ENCODE measurements at places on chromosomes 6 and 20.

DNA sequence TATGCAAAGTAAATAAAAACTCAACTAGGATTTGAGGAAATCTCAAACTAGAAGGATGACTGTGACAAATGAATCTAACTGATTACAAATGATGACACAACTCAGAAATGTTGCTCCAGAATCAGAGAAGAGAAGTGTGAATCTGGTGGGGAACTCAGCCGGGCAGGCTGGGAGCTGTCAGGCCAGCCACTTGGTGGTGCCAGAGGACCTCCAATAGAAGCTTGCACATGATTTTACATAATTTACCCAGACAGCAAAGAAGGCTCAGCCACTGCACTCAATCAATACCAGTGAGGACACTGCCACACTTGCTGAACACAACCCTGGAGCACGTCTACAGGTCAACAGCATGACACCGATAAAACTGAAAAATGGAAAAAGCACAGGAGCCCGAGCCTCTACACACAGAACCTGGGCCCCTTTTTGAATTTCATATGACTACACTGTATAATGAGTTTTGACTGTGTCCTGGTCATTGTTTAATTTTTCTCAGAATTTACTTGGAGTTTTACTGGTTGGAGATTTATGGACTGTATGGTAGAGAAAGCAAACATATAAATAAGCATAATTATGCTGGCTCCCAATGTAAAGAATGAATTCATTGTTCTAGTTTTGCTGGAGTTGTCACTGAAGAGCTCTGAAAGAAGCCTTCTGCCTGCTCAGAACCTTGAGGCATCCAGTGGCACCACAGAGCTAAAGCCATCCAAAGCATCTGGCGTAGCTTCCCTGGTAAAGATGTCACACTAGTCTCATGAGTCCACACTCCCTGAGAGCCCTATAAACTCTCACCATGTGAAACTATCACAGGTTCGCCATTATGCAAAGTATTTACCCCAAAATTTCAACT is 296.5 kb downstream of the THBS2 start:
- DNase-seq = peak; percentile 71

DNA sequence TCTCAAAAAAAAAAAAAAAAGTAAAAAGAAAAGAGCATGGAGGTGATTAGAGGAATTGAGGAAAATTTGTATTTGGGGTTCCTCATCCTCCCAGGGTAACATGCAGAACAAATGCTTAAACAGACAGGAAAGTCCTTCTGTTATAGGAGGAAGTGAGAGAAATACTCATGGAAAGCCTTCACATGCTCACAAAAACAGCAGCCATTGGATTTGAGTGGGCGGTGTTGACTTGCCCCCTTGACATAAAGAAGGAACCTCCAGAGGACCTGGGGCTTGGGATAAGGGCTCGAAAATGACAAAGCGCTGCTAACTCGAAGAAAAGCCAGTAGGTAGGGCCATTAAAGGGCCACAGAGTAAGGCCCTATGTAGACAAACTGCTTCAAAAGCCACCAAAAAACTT is 17.5 kb upstream of the SAMHD1 start:
- DNase-seq = no peak

DNA sequence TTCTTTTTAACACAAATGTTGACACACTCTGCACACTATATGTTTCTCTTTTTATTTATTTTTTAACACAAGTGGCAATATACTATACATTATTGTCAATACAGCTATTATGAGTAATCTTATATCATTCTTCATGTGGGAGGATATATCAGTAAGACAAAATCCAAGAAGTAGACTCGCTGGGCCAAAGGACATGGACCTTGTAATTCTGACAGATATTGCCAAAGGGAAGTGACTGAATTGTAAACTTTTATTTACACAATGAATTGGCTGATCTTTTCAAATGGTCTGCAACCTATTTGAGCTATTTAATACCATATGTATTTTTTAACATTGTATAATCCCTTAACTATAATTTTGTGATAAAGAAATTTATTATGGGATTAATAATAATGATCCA is 56.0 kb downstream of the CCDC170 start:
- DNase-seq = no peak

GRCh38 chr6:74805916-74806696 is 399.7 kb downstream of the COL12A1 start:
- DNase-seq = no peak

DNA sequence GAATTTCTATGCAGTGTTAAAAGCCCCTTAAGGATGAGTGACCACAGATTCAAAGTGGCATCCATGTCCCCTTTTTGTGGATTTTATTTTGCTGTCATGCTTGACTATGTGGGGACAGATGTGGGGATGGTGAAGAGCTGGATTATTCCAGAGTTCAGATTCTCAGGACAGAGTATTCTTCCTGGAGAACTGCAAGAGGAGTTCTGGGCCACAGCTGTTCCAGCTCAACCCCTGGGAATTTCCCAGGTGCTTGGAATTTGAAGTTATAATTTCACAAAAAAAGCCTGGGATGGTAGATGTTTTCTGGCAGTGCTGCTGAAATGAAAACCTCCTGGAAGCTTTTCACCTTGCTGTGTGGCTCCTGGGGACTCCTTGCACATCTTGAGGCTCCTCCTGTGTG is 671.8 kb upstream of the MARCKS start:
- no peak for DNase-seq

DNA sequence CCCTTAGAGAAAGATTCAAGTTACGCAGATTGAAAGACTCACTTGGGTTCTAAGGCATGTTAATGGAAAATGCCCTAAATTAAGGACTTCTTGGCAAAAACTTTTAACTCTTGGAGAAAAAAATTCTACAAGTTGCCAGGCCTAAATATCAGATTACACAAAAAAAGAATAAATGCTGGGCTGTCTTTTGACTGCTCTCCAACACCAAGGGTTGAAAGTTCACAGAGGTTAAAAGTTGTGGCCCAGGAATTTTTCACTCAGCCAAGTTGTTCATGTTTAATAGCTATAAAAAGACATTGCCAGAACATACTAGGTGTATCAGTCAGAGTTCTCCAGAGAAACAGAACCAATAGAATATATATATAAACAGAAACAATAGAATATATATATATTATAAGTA is 268.4 kb upstream of the PRND start:
- DNase-seq = no peak

GRCh38 chr6:88612631-88613030 is 350.8 kb downstream of the RNGTT start:
- DNase-seq = no peak

- no peak for DNase-seq
Observed at GRCh38 chr6:139395891-139396301, 21.4 kb upstream of the CITED2 start.

DNA sequence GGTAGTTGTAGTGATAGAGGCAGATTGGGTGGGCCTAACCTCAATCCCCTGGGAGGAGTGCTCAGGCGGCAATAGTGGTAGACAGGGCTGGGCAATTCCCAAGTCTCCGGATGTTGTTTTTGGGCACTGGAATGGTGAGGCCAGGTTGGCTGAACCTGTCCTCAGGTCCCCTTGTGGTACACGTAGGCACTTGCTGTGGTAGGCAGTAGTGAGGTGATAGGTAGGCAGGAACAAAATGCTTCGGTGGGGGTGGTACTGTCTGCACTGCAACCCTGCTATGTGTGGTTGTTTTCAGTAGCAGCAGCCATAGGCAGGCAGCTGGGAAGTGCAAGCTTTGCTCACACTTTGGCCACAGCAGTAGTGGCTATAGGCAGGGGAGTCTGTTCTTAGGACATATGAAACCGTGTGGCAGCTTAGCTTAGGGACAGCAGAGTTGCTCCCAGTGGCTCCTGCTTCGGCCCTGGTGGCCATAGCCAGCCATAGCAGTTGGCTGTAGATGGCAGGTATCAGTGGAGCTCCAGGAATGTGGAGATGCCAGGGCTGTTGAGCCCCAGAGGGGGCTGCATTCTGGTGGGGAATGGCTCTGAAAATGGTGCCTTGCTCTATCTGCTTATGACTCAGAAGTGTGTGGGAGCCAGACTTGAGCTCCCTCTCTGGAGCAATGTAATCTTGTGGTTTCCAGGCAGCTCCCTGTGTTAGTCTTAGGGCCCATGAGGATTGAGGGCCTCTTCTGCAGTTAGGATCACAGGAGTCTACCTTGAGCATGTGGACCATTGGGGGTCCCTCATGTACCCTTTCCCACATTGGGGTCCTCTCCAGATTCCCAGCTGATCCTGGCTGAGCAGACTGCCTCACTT is 241.8 kb upstream of the BMP2 start:
- no peak for DNase-seq

- no peak for DNase-seq
Observed at GRCh38 chr6:38573801-38574395, 65.8 kb downstream of the BTBD9 start.

- DNase-seq = no peak
Observed at GRCh38 chr6:151111670-151112069, 128.1 kb upstream of the AKAP12 start.

- DNase-seq = no peak
Observed at GRCh38 chr6:1726341-1726768, 116.6 kb downstream of the FOXC1 start.

GRCh38 chr6:94478133-94479005 is 1059.0 kb upstream of the EPHA7 start:
- DNase-seq = no peak

All from kidney glomerular epithelial cell (primary cell).